ENCODE measurements at places on chromosomes 2 and 18.

GRCh38 chr2:238496756-238497609 is 70.3 kb downstream of the ASB1 start:
- DNase-seq = no peak

DNA sequence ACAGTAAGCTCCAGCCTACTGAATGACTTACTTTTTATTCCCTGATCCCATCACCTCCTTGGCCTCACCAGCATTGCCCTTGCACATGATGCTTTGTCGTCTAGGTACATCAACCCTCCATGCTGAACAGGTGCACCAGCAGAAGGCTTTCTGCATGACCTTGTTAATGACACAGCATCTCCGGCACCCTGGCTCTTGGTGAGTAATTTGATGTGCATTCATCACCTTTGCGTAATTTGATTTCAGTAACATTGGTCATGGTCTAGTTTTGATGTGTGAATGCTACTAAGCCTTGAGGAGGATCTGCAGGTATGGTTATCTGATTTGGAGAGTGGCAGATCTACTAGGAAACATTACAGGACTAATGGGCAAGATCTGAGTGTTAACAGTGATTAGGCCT is 103.6 kb downstream of the STK39 start:
- no peak for DNase-seq

DNA sequence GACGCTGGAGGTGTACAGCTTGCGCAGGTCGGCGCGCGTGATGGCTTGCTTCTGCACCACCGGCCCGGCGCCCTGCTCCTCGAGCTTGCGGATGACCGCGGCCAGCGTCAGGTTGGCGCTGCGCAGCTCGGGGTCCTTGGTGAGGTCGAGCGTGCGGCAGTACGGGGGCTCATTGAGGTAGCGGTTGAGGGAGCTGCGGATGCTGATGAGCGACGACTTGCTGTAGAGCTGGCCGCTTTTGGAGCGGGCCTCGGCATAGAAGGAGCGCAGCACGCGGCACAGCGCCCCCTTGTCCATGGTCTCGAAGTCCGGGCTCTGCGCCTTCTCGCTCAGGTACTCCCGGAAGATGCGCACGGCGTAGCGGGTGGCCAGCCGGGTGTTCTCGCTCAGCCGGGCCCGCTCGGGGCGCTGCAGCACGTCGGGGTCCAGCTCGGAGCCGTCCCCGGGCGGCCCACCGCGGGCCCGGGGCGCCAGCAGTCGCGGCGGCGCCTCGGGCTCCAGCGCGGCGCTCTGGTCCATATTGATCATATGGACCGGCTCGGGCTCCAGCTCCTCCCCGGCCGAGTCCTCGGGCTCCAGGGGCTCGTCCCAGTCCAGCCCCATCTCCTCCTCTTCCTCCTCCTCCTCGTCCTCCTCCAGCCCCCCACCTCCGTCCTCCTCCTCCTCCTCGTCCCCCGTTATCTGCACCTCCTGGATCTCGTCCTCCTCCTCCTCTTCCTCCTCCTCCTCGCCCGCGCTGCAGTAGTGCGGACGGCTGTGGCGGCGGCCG is 523 bp downstream of the KCTD1 start:
- DNase-seq = no peak

DNA sequence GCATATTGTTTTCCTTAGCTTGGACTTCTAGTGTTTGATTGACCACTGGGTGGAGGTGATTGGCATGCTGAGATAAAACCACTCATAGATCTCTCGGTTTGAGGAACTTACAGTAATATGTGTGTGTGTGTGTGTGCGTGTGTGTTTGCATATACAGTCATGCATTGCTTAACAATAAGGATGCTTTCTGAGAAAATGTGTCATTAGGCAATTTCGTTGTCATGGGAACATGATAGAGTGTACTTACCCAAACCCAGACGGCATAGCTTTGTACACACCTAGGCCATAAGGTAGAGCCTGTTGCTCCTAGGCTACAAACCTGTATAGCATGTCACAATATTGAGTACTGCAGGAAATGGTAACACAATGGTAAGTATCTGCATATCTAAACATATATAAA is 167.3 kb downstream of the NYAP2 start:
- DNase-seq = no peak

DNA sequence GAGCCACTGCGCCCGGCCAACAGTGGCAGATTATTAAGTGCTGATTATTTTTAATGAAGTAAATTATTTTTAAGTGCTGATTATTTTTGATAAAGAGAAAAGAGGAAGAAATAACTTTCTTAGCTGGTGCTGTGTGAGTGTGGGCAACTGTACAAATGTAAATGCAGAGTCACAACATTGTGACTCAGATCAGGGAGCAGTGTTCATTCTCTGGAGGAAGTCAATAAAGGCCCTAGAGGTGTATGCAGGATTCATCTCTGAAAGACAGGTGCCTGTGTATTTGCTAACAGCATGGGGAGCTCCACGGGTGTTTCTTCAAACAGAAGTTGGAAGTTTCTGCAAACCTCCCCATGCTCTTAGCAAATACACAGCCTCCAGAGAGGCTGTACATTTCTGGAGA is 6.2 kb downstream of the KRTCAP3 start:
- DNase-seq = no peak

GRCh38 chr2:41716497-41716896 is 331.3 kb upstream of the PKDCC start:
- DNase-seq = no peak

GRCh38 chr2:54613386-54613785 is 110.1 kb upstream of the EML6 start:
- no peak for DNase-seq

DNA sequence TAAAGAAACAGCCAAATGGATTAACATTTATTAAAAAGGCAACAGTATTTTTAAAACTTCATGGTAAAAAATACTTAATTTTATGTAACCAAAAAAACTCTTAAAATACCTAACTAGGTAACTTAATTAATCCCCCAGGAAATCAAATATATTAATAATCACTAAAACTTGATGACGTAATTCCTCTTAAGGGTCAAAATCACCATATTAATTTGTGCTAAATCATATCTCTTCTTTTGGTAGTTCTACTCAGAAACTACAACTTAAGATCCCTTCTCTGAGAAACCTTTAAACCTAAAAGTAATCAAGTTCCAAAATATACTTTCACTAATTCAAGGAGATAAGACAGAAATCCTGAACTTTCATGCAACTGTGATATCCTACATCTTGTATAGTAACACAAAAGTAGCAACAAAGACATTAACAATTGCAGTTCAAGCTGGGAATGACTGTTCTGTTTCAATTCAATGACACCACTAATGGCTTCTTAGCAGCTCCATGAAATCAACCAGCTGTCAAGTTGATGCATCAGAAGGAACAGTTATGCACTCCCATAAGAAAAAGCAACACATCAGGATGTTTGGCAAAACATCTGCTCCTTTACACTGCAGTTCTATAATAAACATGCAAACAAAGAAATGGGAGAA is 4.0 kb downstream of the BAZ2B start:
- DNase-seq = no peak

- no peak for DNase-seq
Measured at GRCh38 chr2:42957109-42957860, 164.9 kb upstream of the HAAO start.

DNA sequence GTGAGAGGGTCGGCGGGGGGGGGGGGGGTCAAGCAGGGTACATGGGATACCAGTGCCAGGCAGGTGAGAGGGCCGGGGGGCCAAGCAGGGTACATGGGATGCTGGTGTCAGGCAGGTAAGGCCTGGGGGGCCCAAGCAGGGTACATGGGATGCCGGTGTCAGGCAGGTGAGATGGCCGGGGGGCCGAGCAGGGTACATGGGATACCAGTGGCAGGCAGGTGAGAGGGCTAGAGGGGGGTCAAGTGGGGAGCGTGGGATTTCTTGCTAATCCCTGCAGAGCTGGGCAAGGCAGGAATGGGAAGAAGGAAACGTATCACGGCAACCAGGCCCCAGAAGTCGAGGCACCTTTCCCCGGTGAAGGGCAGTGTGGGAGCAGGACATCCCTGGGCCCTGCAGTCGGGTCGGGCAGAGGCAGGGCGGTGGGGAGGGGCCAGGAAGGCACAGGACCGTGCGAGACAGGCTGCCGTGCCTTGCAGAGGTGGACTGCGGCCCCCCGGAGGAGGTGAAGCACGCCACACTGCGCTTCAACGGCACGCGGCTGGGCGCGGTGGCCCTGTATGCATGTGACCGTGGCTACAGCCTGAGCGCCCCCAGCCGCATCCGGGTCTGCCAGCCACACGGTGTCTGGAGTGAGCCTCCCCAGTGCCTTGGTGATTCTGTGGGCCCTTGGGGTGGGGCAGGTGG is 49.3 kb downstream of the MTERF4 start:
- no peak for DNase-seq

- no peak for DNase-seq
Measured at GRCh38 chr2:96872591-96873349, 2.9 kb upstream of the SEMA4C start.

GRCh38 chr2:230203110-230203676 is 16.6 kb downstream of the SP110 start:
- no peak for DNase-seq

- no peak for DNase-seq
Measured at GRCh38 chr2:153311432-153311831, 167.1 kb downstream of the RPRM start.

GRCh38 chr2:62177392-62178049 is 18.4 kb upstream of the B3GNT2 start:
- no peak for DNase-seq

DNA sequence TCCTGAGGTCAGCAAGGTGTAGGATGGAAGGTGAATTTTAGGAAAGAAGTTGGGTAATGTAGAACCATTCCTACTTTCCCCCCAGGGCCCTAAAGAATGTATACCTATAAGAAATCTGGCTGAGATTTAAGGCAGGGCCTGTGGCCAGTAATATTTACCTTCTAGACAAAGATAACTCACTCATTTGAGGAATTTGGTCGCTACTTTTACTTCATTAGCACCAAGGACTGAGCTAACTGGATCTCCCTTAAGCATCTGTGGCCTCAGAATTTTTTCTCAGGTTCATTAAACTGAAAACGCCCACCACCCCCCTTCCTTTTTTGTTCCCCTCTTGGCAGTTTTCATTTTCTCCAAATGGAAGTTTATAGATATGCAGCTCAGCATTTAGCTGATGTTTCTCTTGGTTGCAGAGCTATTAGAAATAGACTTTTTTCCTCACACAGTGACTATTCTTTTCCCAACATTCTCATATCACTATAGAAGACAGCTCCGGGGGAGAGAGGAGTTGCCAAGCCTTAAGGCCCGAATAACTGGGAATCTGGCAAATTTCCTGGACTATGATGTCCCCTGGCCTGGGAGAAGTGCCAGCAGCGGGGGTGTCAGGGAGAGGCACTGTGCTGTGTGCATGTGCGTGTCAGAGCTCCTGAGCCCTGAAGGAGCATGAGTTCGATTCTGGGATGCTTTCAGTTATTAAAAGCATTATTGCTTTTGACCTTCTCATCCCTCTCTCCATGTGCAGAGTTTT is 310.9 kb downstream of the PRKCE start:
- no peak for DNase-seq

- DNase-seq = no peak
Measured at GRCh38 chr18:2998644-2999043, 14.3 kb downstream of the LPIN2 start.

GRCh38 chr2:101146535-101146934 is 4.6 kb downstream of the TBC1D8 start:
- DNase-seq = no peak

GRCh38 chr2:20012282-20013125 is at the start of gene MATN3:
TSS of gene MATN3 (minus strand) at chr2:20012668. CDS start at chr2:20012631, 37 bp downstream.
- no peak for DNase-seq

DNA sequence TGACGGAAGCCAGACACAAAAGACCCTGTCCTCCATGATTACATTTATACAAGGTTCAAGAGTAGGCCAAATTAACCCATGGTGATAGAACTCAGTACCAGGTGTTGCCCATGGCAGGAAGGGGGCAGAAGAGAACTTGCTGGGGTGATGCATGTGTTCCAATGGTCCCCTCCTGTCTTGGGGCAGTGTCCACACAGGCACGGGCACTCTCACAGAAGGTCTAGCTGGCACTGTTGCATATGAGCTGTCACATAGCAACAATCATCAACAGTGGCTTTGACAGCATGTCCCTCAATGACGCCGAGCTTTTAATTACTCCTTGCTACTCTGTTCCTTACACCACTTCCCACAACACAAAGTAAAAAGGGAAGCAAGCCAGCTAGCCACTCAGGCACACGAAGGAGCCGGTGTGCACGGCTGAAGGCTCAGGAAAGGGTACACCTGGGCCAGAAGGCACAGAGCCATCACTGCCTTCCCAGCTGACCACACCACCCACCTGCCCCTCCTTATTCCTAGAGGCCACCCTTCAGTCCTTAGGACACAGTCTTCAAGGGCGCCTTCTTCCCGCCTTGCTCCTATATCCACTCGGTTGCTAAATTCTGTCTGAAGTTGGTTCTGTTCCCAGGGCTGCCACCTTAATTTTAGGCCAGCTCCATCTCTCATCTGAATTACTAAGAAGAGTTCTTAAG is 28.9 kb downstream of the RPL31 start:
- no peak for DNase-seq
